ENCODE measurements at places on chromosomes 16 and 17.

DNA sequence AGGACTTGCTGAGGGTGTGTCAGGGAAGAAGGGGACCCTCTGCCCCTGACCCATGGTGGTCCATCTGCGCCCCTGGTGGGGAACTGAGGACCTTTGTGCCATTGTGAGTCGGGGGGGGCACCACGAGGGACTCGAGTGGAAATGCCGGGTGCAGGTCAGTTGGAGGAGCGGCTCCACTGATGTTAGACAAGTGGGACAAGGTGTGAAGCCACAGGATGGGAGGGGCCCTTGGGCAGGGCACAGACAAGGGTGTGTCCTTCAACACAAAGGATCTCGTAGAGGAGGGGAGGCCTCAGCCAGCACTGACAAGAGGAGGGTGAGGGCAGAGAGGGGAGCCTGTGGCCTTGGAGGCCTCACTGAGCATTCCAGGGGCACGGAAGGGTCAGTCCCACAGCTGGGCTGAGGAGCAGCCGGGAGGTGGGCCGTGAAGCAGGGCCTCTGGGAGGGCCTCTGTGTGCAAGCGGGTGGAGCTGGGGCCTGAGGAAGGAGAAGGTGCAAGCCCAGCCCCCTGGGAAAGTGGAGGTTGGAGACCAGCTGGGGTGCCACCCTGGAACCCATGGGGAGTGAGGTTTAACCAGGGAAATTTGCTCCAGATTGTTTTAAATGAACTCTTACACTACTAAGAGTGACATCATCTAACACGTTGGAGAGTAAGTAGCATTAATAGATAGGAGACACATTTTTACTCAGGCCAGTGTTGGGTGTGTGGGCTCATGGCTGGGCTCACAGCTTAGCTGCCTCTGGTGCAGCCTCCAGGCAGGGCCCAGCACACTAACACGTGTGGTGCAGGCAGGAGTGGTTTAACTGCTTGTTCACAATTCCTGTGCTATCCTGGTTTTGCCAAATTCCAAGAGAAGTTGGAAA lies 27.9 kb downstream of the NARF start:
- DNase-seq = no peak

DNA sequence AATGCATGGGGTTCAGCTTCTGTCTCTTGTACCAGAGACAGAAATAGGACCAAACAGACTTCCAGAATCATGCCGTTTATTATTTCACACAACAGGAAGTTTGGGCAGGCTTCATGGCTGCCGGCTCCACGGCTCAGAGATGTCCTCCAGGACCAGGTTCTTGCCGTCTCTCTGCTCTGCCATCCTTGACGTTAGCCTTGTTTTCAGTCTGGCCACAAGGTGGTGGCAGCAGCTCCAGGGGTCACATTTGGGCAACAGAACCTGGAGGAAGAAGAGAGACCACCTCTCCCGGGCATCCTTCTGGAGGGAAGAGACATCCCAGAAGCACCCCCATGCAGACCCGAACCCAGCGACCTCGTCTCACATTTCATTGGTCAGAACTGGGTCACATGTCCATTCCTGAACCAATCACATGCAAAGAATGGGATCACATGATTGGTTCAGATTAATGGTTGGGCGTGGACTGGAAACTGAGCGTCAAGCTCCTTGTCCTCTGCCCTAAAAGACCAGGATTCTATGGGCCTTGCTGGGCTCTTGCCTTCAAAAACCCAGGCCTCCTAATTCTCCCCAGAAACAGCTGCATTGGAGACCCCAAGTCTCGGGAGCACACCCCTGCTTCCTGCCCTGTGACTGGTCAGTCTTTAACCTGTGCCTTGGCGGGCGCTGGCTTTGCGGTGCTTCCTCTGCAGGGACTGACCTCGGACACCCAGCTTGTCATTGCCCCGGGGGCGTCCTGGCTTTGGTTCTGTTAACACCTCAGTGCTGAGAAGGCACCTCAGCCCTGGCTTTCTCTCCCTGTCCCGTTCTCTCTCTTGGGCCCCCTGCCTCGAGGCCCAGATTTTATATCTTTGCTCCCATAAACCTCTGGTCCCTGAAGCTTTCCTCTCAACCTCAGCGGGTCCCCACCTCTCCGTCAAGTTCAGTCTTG lies 63.3 kb downstream of the IRF8 start:
- DNase-seq = no peak

DNA sequence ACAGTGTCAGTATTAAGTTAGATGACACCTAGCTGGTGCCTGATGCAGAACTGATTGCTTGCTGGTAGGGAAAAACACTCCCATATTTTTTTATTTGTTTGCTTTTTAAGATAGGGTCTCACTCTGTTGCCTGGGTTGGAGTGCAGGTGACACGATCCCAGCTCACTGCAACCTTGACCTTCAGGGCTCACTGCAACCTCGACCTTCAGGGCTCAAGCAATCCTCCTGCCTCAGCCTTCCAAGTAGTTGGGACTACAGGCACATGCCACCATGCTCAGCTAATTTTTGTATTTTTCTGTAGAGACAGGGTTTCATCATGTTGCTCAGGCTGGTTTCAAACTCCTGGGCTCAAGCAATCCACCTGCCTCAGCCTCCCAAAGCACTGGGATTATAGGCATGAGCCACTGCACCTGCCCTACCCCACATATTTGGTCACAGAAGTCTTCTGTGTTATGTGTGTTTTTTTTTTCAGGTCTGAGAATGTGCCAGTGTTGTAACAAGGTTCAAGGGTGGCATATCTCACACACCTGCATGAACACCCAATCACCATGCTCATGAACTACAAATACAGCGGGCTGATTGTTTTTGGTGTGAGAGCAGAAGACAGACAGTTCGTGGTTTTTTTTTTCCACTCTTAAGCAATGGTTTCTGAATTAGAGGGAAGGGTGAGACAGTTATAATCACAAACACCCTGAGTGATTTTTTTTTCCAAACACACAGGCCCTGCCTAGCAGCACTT lies 22.8 kb downstream of the SPAG9 start:
- no peak for DNase-seq

DNA sequence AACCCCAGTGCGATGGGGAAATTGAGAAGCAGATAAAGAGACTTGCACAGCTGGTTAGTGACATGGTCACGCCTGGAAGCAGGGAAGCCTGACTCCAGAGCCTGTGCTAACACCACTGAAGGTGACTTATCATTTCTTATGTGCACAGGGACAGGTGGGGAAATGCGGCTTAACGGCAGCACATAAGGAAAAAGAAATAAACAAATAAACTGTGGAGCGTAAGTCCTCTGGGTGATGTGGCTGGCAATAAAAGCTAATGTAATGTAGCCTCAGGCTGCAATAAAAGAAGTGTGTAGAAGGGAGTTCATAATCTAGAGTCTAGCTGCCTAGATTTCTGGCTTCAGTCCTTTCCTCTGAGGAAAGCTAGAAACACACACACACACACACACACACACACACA lies 10.6 kb downstream of the CDH11 start:
- DNase-seq = no peak

- DNase-seq = no peak
Observed at GRCh38 chr17:50615828-50616227, 18.9 kb upstream of the ABCC3 start.

DNA sequence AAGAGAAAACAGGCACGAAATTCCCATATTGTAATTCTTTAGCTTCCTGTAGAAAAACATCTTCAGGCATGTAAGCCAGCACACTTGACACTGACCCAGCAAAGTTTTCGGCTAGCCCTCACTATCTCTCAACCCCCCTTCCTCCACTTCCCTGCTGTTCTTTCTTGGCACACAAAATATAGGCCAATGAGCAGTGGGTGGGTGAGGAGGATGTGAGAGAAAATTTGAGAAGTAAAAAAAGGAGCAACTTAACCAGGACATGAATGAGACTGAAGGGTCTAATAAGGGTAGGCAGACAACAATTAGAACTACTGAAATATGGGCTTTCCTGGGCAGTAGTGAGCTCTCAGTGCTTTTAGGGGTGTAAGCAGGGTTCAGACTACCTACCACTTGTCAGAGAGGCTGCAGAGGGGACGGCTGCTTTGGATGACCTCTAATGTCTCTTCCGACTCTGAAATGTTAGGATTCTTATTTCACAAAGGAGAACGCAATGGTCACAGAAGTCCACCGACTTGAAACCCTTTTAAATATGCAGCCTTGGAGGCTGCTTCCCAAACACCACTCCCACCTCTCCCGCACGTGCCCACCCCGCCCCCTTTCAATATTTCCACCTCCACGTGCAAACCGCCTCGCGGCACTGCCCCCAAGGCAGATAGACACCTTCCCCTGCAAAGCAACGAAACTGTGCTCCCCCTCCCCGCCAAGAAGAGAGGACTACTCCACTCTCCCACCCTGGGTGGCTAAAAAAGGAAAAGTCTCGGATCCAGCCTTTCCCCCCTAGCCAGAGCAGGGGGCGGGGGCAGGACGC lies 889 bp downstream of the MBTD1 start:
- peak; percentile 80 for DNase-seq

- DNase-seq = peak; percentile 64
Observed at GRCh38 chr16:67173808-67174705, 3.7 kb downstream of the NOL3 start.

DNA sequence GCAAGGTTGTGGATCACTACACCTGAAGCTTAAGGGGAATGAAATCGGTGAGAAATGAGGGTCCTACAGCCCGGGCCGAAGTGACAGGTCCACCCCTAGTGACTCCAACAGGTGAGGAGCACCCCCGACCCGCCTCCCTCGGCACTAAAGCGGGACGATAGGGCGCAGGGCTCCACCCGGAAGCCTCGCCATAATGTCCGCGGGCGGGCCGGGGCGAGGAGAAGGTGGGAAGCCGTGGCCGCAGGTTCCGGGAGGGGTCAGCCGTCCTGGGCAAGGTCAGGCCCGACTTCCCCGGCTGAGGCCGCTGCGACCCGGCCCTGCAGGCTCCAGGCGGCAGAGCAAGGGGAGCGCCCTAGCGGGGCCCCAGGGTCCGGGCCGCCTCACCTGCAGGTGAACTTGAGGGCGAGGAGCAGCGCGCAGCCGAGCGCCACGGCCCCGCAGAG lies 543 bp downstream of the TXNDC11 start:
- DNase-seq = peak; percentile 47

GRCh38 chr17:39573447-39574298 lies 34.0 kb downstream of the NEUROD2 start:
- DNase-seq = peak; percentile 35

DNA sequence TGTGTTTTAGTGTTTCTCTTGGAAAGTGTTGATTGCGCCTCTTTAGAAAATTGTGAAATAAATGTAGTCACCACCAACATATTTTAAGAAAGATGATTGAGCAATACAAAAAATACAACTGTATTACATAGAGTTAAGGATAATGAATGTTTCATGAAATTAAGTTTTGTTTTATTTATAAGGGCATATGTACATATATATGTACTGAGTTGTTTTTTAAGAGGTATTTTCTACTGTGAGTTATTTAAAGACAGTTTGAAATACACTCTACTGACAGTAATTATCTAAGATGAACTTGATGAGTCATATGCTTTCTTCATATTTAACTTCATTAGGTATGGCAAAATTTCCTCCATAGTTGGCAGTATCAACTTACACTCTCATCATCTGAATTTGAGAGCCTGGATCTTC lies 411.7 kb downstream of the HS3ST3B1 start:
- DNase-seq = peak; percentile 73

- no peak for DNase-seq
Observed at GRCh38 chr16:87238361-87238715, 78.9 kb downstream of the C16orf95 start.

GRCh38 chr17:78736526-78737079 lies 45.5 kb downstream of the CYTH1 start:
- peak; percentile 92 for DNase-seq

GRCh38 chr16:11224096-11224893 lies 31.7 kb downstream of the SOCS1 start:
- peak; percentile 90 for DNase-seq

DNA sequence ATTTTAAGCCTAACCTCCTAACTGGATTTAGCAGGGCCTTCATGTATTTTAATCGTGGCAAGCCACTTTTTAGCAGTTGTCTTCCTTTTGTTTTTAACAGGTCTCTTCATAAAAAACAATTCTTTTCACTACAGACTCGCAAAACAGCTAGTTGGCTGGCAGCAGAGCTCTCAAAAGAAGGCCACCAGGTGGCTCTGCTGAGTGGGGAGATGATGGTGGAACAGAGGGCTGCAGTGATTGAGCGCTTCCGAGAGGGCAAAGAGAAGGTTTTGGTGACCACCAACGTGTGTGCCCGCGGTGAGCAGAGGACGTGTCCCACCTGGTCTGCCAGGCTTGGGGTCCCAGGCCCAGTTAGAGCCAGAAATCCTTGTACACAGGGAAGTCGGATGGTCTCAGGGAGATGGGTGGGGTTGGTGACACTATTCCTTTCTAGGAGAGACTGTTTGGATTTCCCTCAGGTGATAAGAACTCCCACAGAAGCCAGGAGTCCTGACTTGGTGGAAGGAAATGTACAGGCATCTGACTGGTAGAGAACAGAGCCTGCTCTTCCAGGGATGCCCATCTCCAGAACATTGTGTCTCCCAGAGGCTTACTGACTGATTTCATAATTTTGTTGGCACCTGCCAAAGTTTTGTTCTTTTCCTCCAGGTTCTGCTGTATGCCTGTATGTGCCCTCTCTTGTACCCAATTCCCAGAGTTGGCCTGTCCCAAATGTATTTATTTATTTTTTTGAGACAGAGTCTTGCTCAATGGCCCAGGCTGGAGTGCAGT lies 14.9 kb upstream of the DDX19A start:
- no peak for DNase-seq

DNA sequence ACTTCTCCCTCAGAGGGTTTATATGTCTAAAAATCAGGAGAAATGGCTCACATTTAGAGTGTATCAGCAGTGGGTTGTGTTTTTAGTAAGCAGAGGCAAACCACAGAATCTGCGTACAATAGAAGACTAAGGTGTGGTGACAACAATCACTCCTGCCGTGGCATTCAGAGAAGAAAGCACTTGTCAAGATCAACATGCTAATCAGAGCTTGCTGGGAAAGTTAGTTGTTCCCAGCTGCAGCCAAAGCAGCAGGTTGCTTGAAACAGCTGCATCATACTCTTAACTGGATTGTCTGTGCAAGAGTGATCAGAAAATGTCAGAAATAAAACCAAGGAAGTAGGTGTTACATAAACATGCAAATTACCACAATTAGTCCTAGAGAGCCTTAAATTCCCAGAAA lies 616.4 kb downstream of the CDH8 start:
- no peak for DNase-seq

DNA sequence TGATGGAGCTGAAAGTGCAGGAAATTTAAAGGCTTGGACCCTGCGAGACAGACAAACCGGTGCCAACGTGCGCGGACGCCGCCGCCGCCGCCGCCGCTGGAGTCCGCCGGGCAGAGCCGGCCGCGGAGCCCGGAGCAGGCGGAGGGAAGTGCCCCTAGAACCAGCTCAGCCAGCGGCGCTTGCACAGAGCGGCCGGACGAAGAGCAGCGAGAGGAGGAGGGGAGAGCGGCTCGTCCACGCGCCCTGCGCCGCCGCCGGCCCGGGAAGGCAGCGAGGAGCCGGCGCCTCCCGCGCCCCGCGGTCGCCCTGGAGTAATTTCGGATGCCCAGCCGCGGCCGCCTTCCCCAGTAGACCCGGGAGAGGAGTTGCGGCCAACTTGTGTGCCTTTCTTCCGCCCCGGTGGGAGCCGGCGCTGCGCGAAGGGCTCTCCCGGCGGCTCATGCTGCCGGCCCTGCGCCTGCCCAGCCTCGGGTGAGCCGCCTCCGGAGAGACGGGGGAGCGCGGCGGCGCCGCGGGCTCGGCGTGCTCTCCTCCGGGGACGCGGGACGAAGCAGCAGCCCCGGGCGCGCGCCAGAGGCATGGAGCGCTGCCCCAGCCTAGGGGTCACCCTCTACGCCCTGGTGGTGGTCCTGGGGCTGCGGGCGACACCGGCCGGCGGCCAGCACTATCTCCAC lies at the start of gene NOG:
TSS of gene NOG (plus strand) at position 54 of the 674 bp plus-strand sequence. CDS start at position 579, 525 bp downstream.
- DNase-seq = peak; percentile 66

- DNase-seq = no peak
Observed at GRCh38 chr17:34081269-34081668, 173.8 kb upstream of the CCL2 start.

GRCh38 chr17:49505854-49506253 lies 10.8 kb downstream of the NGFR start:
- no peak for DNase-seq

- DNase-seq = no peak
Observed at GRCh38 chr17:77474292-77474988, 333.7 kb downstream of the SEC14L1 start.

Measured in inflammatory macrophage treated with lipopolysaccharide for 4 hours (primary cell).